ENCODE measurements at places on chromosomes 4 and X.
A peak's percentile ranks its signal among the peaks of the same experiment; 100 is the strongest.

DNA sequence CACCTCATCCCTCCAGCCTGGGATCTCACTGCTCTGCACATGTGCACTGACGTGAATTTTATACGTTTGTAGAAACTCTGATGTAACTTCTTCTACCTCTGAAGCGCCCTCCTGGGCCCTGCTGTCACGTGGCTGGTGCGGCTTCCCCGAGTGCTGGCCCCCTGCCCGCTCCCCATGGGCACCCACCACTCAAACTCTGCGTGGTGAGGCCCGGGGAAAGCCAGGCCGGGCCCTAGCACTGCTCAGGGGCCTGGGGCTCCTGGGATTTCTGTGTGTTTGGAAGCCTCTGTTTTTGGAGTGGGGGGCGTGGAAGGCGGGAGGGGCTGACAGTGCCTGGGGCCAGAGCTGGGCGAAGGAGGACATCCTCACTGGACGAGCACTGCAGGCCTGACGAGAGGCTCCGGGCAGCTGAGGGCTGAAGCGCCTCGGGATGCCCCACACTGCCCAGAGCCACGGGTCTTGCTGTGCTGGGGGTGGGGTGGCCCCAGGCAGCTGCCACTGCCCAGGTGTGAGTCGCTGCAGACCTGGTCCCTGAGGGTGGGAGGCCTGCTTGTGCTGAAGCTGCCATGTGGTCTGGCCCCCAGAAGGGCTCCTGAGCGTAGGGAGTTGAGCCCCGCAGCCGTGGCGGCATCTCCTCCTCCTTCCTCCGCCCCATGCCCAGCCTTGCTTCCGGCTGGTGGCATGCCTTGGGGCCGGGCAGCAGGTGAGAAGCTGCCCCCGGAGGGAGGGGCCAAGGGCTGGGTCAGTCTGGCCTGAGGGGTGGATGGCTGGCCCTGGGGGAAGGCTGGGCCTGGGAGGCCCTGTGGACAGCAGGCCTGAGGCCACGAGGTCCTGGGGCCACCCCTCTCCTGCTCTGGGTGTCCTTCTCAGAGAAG lies 7.7 kb downstream of the NAT8L start:
- DNase-seq, result no peak

- DNase-seq, result no peak
These were observed 246.0 kb upstream of the HHIP start for GRCh38 chr4:144399927-144400326.

DNA sequence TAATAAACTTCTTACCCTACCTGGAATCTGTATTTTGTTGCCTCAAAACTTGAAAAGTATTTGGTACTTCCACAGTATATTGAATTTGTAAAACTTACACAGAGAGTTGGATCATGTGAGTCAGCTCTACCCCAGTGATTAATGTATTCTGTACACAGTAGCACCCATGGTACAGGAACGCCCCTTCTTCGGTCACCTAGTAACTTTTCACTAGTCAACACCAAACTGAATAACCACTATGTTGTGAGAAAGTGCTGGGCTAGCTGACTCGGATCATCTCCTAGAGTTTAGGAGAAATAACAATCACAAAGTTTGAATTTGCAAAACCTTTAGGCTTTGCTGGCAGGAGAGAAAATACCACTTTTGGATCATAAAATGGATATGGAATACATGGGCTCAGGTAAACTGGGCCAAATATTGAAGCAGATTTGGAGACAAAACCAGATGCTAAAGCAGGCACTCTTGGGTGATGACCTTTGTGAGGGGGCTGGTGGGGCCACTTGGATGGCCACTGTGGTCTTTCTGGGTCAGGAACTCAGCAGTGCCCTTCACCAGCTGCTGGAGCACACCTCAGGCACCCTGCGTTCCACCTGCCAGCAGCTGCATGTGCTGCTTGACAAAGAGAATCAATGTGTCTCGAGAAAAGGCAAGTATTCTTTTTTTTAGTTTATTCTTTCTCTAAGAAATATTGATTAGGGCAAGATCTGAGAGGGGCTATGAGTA lies at the start of gene DTHD1:
Gene DTHD1 (plus strand): TSS at position 233 of the 723 bp plus-strand sequence. CDS start 143 bp downstream, at position 376.
- DNase-seq, result peak; percentile 7

DNA sequence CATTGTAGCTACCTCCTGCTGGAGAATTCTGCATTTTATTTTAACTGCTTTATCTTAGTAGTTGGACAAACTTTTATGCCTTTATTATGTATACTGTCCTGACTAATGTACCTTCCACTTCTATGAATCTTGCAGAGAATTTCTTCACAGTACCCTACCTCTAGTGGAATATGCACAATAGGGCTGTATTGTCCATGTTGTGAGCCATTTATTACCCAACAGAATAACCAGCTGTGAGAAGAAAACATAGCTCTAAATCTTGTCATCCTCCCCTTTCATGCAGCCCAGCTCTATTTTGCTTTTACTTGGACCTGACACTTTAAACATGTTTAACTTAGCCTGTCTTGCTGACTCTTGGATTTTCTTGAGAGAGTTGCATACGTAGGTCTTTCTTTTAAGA lies 56.2 kb downstream of the MCUB start:
- no peak for DNase-seq

GRCh38 chrX:24117258-24117657 lies 32.3 kb upstream of the ZFX start:
- DNase-seq, result no peak

DNA sequence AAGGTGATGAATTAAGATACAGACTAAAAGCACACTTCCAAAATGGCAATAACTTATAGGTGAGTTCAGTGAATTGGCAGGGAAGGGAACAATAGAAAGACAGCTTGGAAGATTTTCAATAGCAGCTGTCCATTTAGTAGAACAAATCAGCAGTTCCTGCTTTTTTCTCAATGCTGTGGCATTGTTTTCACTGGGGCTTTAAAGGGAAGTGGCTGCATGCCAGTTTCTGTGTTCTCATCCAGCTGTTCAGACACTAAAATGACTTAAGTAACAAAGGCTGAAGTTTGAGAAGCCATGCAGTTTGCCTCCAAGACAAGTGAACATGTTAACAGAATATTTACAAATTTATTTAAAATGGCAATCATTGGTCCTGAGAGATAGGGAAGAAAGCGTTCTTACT lies 291.9 kb downstream of the FAM47A start:
- DNase-seq, result no peak

DNA sequence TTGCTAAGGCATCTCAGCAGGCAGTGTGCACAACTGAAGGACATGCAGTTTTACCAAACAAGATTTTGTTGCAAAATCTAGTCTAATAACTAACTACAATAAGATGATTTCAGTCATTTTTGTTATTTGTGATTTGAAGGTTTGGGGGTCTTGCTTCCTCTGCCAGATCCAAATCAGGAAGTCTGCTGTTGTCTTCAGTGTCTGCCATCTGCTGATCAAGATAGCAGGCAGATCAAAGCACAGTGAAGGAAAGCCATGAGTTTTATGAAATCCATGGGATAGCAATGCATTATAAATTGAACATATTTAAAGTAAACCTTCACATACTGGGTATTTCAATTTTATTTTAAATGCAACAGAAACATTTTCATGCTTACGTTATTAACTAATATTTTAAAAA lies 169.1 kb upstream of the ETNPPL start:
- no peak for DNase-seq

DNA sequence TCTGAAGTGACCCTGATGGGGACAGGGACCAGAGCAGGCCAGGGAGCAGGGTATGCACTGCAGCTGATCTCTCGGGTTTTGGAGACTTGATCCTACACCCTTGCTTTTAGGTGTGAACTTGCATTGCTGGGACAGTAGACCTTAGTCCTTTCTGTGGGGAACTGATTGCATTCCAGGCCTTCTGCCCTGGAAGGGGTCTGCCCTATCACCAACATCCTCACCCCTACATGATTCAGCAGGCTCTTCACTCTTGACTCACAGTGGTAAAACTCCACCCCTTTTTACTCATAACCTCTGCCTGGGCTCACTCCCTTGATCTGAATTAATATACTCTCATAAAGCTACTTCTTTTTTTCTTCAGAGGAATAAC lies 6.6 kb upstream of the DDX60L start:
- DNase-seq, result no peak

- no peak for DNase-seq
These were observed 34.4 kb downstream of the AFAP1 start for GRCh38 chr4:7904952-7905915.

- DNase-seq, result no peak
These were observed 6.8 kb downstream of the ASB5 start for GRCh38 chr4:176262243-176262642.

DNA sequence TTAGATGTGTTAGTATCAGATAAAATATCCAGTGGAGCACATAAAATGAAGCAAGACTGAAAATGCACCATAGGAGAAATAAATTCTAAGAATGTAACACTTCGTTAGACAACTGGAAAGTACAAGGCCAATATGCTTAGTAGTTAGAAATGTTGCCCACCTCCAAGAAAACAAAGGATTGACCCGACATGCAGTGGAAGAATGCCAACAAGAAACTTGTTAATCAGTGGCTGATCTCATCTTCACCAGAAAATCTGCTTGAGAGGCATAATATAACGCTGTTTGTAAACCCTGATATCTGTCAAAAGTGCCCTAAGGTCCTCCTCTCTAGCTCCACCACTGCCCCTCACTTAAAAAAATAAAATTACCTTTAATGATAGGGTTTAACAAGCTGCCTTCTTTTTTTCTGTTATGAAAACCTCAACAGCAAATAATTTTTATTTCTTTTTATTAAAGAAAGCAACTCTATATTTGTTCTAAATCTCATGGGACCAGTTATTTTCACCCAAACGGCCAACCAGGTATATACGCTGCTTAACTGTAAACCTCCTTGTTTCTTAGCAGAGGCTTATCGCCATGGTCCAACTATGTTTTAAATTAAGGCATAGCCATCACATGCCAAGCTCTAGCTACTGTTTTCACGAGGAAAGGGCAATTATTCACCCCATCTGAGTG lies 1.8 kb downstream of the RASGEF1B start:
- DNase-seq, result no peak

DNA sequence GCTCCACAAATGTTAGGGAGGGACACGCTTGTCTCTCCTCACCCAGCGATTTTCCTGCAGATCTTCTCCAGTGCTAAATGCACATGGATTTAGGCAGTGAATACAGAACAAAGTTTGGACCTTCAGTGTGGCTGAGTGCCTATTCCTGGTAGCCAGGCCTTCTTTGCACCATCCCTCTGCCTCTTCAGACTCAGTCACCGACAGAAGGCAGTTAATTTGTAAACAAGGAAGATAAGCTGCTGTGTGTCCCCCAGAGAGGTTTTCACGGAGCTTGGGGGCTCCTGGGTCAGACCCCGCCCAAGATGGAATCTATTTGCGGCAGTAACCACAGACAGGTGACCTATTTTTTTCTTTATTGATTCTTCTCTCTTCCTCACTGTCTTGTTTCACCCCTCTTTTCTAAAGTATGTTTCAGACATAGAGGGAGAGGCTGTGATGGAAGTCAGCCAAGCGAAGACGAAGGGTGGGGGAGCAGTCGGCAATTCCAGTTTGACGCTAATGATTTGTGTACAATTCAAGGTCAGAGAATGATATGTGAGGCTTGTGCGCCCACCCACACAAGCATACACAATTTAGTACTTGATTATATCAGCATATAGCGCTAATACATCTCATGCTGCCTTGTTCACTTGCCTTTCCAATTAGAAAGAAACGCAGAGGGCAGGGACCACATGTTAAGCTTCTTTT lies 200.8 kb downstream of the MGST2 start:
- DNase-seq, result no peak

DNA sequence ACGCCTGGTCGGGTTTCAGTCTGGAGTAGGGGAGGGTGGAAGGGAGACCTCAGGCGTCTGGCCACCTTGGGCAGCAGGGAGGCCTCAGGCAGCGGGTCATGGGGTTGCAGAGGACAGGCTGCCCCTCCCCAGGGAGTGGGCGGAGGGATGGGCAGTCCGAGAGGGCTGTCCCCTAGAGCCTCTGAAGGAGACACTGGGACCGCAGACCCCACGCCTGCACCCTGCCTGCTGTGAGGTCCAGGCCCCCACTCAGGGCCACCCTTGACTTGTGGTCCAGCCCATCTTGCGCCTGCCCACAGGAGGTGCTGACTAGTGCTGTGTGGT lies 16.5 kb downstream of the FGFRL1 start:
- no peak for DNase-seq

- no peak for DNase-seq
These were observed 41.0 kb downstream of the FGFBP1 start for GRCh38 chr4:15897577-15897976.

DNA sequence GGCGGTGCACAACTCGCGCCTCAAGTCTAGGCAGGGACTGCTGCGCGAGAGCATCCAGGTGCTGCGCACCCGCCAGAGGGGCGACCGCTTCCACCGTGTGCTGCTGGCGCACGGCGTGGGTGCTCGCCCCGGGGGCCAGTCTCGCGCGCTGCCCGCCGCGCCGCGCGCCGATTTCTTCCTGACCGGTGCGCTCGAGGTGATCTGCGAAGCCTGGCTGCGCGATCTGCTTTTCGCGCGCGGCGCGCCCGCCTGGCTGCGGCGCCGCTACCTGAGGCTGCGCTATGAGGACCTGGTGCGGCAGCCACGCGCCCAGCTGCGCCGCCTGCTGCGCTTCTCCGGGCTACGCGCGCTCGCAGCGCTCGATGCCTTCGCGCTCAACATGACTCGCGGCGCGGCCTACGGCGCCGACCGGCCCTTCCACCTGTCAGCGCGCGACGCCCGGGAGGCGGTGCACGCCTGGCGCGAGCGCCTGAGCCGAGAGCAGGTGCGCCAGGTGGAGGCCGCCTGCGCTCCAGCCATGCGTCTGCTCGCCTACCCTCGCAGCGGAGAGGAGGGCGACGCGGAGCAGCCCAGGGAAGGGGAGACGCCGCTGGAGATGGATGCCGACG lies 1.3 kb downstream of the CHST7 start:
- DNase-seq, result peak; percentile 19

GRCh38 chr4:2226261-2226660 lies 15.7 kb downstream of the HAUS3 start:
- no peak for DNase-seq

- no peak for DNase-seq
These were observed 59.3 kb downstream of the WDFY3 start for GRCh38 chr4:84907145-84907544.

DNA sequence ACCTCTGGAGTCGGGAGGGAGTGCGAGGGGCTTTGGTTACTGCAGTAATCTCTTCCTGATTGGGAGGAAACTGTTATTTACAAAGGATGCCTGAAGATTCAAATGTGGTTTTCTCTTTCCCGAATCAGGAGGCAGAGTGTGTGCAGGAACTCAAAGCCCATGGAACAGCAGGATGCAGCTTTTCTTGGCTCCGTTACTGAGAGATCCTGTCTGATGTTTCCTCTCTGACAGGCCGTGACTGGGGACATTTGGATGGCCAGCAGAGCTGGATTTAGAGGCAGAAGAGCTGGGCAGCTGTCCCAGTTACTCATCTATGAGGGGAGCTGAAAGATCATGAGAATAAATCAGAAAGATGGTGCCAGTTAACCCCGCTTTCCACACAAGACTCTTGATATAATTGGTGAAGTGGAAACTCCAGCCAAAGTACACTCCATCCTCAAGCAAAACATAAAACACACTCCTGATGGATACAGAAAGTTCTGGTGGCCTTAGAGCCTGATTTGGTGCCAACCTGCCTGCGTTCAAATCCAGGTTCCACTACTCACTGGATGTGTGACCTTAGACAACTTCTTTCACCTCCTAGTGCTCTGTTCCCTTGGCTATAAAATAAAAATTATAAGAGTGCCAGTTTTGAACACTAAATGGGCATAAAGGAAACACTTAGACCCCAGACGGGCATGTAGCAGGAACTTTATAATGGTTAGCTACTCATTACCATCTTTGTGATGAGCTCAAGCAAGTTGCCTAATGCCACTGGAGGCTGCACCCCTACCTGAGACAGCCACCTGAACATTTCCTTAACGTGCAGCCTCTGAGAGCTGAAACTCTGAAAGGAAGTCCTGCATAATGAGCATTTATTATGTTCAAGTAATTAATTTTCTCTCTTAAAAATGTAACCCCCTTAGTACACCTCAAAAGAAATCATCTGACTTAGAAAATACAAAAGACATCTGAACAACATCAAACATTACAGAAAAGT lies 349.0 kb upstream of the GATB start:
- DNase-seq, result no peak

Measured in CD4-positive, alpha-beta T cell treated with Interleukin-6 at 100 ng/mL for 8 hours (primary cell).